ENCODE measurements at places on chromosomes 2 and 18.

DNA sequence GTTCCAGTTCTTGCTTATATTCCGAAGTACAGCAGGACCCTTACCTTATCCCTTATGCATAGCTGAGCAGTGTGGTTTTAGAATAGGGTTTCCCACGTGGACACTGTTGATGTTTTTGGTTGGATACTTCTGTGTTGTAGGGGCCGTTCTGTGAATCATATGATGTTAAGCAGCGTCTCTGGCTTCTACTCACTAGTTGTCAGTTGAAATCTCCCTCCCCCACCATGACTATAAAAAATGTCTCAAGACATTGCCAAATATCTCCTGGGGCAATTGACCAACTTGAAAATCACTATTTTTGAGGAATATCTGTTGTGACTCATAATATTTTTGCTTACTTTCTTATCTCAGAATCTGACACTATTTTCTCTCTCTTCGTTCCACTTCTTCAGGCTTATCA, 713.7 kb downstream of the TSN start:
- no peak for DNase-seq

- DNase-seq = no peak
Measured at GRCh38 chr2:105396254-105397024, 2.4 kb downstream of the FHL2 start.

DNA sequence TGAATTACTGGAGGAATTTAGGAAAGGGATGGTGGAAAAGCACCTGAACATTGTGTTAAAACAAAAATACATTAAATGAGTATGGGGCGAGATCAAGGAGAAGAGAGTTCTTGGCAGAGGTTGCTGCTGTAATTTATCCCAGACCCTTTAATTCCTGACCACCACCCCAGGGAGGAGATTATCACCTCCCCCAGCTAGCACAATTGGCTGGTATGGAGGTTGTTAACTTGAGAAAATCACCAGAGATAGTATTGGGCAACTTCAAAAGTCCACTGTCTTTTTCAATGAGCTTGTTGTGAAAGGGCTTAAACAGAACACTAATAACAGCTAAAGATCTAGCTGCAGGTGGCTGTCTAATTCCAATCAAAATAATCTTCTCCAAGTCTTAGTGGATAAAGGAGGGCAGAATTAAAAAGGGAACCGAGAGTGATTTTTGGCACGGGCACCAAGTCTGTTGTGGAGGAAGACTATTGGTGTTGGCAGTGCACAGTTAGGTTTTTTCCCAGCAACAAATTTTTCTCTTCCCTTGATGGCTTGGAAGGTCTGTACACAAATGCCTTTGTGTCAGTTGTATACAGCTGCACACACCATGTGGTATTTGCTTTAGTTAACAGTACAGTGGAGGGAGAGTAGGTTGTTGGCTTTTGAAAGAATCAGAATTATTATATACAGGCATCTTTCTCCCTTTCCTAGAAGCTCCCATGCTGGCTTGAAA, 289.5 kb downstream of the SLC4A3 start:
- no peak for DNase-seq

- DNase-seq = no peak
Measured at GRCh38 chr18:55283309-55283708, 304.7 kb downstream of the TCF4 start.

DNA sequence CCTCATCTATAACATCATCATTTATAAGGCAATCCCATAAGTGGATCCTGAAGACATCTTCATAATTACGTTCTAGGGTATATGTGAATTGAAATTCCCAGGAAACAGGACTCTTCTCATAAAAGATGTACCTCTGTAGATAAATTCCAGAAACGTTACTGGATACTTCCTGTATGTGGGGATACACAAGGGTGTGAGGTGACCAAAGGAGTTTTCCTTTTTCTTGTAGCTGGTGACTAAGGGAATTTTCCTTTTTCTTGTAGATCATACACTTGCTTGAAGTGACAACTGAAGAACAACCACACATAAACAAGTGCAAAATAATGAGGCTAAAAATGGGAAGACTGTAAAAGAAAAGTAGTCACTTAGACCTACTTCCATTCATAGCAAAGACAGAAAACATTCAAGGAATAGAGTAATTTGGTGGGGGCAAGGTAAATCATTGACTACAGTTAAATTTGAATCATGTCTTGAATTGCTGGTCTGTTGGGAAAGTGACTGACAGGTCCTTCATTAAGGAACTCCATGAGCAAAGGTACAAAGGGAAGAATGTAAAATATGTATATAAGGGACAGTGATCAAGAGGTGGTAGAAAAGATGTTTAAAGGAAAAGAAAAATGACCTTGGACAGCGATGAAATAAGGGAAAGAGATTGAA, 53.2 kb upstream of the UBE2E3 start:
- no peak for DNase-seq

Measured in stimulated activated CD4-positive, alpha-beta T cell treated with anti-CD3 and anti-CD28 coated beads, Interleukin-1b, Interleukin-23, amount 100 ng/mL, for 1 hour (primary cell).